Activated T-helper 9 cell treated with anti-CD3 and anti-CD28 coated beads, Interleukin-2, amount 50 U/mL, for 16 hours (primary cell): ENCODE measurements at places on chromosomes 5 and 9.

GRCh38 chr5:109329333-109330237, 80.2 kb downstream of the PJA2 start:
- DNase-seq = no peak

- DNase-seq = no peak
Measured at GRCh38 chr9:109403766-109404320, 83.0 kb upstream of the EPB41L4B start.

- no peak for DNase-seq
Measured at GRCh38 chr9:22529426-22530199, 83.0 kb downstream of the DMRTA1 start.

GRCh38 chr5:50967563-50968355, 301.3 kb downstream of the PARP8 start:
- no peak for DNase-seq
